H7 (cell line): ENCODE measurements at places on chromosomes 7 and 10.

- no peak for DNase-seq
These were observed 417.0 kb downstream of the HTR7 start for GRCh38 chr10:90440870-90441269.

- DNase-seq = no peak
These were observed 363.3 kb downstream of the SEMA3D start for GRCh38 chr7:84823530-84823929.

- no peak for DNase-seq
These were observed 206.1 kb downstream of the WDR11 start for GRCh38 chr10:121057269-121057668.

- DNase-seq = no peak
These were observed 375.5 kb upstream of the LRRTM3 start for GRCh38 chr10:66550351-66550750.

DNA sequence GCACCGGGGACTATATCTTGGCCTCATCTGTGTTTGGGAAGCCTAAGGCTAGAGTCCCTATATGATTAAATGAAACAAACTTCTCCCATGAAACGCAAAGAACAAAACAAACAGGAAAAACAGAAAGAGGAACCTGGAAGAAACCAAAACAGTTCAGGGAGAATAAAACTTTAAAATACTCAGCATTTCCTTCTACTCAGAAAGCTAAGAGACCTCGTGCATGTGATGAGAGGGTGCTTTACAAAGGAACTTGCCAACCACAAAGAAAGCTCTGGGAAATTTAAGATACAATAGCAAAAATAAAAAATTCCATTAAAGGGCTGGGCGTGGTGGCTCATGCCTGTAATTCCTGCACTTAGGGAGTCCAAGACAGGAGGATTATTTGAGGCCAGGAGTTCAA, 6.9 kb downstream of the PILRA start:
- no peak for DNase-seq

DNA sequence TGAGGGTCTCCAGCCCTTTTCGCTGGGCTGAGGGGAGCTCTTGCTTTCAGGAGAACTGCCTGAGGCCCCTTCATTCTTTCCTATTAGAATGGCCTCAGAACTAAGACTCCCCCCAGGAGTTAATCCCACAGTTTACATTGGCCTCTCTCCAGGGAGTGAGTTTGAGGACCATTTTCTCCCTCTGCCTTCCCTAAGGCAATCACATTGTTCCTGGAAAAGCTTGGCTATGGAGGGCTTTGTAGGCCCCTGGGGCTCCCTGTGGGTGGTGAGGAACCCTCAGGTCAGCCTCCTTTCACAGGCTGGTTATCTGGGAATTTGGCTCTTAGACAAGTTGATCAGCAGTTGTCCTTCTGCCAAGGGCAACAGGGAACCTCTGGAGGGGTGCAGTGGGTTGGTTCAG, 343.7 kb downstream of the RPS24 start:
- peak; percentile 56 for DNase-seq

- DNase-seq = no peak
These were observed 27.8 kb downstream of the CREB5 start for GRCh38 chr7:28440055-28440601.

- peak; percentile 37 for DNase-seq
These were observed 174.8 kb downstream of the CELF2 start for GRCh38 chr10:11192304-11193000.

DNA sequence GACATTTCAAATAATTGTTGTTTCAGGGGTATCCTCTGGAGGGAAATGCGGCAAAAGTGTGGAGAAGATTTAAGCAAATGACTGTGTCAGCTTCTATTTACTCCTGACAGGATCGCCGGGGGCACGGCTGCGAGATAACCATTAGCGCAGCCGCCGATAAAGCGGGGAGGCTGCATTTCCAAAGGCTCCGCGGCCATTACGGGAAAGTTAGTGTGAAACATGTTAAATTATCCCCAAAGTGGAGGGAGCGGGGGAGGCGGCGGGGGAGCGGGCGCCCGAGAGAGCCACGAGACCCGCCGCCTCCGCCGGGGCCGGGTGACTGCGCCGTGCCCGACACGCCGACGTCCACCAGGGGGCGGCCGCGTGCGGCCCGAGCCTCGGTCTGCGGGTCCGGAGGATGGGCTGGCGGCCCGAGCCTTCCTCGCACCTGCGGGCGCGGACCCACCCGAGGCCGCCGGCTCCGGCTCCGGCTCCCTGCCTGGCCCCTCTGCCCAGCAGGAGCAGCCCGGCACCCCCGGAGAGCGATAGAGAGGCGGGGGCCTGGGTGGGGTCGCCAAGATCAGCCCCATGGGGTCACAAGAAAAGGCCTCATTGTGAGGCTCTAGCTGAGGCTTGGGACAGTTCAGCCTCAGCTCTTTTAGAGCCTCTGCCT, 74.4 kb upstream of the PAX2 start:
- DNase-seq = peak; percentile 95

DNA sequence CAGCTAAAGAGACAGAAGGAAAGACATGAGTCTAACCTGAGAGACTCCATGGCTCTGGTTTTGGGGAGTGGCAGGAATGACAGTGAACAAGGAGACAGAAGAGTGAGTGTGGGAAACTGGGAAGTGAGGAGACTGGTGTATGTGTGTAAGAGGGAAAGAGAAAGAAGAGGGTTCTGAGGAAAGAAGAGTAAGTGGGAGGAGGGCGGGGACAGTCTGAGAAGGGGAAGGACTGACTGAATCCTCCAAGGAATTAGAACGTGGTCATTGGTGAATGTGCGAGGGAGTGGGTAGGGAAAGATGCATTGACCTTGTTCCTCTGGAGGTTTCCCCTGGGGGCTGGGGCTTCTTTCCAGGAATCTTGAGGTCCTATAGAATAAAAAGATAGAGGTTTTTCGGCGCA, 26.6 kb downstream of the WNT8B start:
- DNase-seq = no peak

DNA sequence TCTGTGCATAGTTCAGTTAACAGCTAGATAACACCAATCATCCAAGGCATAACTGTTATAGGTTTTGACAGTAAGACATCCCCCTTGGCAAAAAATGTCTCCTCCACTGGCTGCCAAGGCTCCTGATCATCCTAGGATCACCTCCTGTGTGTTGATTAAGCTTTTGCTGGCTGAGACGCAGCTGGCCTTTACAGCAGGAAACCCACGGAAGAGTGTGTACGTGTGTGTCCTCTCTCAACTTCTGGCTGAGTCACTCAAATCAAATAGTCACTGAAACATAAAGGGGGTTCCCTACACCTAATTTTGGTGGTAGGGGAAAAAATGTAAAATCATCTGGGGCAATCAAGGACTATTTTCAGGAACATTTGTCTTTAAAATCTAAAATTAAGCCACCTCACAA, 208.8 kb downstream of the CTNNA3 start:
- no peak for DNase-seq

DNA sequence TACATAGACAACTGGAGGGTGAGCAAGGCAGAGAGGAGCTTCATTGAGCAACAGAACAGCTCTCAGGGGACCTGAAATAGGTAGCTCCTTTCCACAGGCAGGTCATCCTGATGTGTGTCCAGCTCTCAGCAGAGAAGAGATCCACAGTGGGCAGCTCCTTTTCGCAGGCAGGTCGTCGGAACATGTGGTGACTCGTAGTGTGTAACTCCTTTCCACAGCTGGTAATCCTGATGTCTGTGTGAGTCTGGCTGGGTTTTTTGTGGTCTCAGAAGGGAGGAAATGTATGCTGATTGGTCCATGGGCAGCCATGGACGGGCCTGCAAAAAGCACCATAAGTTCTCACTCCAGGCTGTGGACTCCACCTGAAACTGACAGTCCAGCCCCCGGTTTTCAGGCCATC, 24.4 kb upstream of the TES start:
- DNase-seq = no peak

DNA sequence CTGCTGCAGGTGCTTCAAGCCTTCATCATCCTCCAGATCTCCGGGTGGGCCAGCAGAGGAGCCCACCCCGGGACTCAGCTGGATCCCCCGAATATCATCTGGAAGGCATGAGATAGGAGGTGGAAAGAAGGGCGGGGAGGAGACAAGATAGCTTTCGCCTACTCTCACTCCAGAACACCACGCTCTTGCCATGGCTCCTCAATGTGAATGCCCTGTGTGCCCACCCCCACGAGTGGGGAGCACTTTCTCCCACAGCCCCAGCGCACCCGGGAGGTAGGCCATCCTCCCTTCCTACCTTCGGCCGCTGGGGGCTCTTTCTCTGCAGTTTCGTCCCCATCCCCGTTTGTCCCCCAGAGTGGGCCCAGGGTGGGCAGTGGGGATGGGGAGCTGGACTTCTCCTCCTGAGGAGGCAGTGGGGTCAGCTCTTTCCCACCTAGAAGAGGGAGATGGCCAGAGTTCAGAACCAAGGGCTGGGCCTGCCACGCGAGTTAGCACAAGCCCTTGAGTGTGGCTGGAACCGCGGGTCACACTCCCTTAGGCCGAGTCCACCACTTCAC, 8.9 kb downstream of the GIGYF1 start:
- DNase-seq = peak; percentile 52
